ENCODE measurements at places on chromosomes 3 and 15.

DNA sequence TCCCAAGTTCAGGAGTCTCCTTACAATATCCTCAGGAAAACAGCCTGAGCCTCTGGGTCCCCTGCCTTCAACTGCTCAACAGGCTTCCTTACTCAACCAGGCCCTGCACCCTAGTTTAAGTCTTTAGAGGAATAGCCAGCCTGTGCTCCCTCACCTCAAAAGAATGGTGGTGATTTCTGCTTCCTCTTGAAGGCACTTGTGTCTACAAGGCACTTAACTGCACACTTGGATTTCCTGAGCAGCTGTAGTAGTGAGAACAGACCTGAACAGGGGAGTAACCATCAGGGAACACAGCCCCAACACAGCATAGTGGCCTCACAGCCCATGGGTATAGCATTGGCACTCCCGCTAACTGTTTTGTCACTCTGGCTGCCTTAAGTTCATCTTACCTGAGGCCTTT, 244.3 kb downstream of the MYRIP start:
- DNase-seq, result no peak

- peak; percentile 21 for DNase-seq
Observed at GRCh38 chr15:28114114-28114455, 15.0 kb upstream of the OCA2 start.

DNA sequence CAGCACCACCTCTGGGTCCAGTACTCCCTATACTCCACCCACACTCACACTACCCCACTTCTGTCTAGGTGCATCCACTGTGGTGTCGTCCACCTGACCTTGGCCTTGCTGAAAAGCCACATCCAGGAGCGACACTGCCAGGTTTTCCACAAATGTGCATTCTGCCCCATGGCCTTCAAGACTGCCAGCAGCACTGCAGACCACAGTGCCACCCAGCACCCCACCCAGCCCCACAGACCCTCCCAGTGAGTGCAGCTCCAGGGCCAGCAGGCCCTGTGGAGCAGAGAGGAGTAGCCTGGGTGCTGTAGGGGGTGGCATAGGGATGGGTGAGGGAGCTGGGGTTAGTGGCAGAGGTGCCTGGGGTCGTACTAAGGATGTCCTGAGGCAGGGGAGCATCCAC, 19.4 kb upstream of the ALPK3 start:
- DNase-seq, result no peak

DNA sequence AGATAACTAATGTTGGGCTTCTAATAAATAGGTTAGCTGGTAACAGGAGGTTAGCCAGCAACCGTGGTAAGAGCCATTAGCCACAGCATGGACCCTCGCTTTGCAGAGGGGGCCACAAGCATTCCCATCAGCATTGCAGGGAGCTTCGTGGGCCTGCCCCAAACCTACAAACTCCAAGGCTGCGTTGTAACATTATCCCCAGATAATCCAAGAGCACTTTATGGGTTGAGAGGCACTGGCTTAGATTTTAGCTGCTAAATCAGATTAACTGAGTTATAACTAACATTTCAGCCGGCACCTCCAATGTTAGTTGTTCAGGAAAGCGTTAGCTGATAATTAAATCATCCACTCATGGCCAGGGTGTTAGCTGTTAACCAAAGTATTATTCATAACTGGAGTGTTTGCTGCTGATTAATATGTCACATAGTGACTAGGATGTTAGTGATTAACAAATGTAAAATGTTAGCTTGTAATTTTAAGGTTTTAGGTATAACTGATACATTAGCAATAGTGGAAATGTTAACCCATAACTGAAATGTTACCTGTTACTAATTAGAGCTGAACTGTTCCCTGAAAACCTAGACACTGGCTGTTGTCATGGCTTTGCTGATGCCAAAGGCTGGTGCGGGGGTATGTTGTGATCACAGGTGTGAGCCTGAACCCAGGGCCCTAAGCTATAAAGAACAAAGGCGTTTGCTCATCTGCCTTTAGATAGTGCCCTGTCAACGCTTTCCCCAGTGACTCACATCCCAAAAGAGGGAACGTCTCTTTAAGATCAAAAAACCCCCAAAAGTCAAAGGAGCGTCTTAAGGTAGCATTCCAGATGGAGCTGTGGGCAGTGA, 56.2 kb downstream of the SLC6A6 start:
- no peak for DNase-seq

- peak; percentile 78 for DNase-seq
Observed at GRCh38 chr3:39108200-39108710, 775 bp downstream of the TTC21A start.

DNA sequence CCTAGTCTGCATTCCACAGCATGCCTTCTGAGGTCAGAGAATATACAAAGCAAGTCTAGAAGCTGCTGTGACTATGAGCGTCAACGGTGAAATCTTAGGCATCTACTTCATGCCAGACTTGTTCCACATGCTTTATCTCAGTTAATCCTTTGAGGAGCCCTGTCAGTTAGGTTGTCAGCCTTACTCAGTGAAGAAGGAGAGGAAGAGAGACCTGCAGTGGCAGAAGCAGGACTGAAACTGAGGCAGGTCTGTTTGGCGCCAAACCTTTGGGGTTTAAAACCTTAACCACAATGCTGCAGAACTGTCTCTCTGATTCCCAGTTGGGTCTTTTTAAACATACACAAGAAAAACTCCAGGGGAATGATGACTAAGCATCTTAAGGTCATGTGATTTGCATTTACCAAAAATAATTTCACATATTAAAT, 139.0 kb upstream of the LIPC start:
- no peak for DNase-seq

- no peak for DNase-seq
Observed at GRCh38 chr3:43223670-43224364, 62.5 kb upstream of the SNRK start.

DNA sequence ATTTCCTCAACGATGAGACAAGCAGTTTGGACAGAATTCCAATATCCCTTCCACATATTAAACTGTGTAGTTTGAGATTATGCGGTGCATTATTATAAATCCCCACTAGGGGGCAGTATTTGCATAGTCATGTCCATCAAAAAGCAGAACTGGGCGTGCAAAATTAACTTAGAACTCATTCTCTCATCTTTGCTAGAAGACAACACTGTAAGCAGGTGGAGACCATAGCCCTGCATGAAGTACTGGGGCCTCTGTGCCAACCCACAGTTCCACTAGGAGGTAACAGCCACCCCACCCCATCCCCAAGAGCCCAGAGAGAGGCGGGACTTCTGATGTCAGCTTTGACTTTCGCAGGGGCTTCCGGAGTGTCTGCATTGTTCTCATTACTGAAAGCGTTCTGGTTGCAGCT, 106.6 kb upstream of the TMC3 start:
- peak; percentile 12 for DNase-seq

- no peak for DNase-seq
Observed at GRCh38 chr3:62049033-62049432, 324.3 kb downstream of the FEZF2 start.

DNA sequence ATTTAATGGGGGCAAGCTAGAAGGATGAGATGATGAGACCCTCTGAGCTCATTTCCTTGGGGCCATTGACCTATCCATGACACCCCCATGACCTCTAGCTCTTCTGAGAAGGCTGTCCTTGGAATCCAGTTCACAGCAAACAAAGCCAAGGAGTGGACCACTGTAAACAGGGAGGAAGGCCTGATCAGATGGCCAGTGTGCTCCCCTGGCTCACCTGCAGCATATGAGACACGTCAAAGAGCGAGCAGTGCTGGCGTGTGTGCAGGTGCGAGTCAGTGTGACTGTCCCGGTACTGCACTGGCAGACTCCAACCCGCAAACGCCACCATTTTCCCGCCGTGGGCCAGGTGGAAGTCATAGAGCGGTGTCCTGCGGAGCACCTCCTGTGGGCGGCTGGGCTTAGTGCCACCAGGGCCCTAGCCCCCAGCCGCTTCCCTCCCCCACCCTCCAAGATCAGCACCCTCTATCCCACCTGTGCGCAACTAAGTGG, 339 bp downstream of the AMT start:
- DNase-seq, result no peak

- no peak for DNase-seq
Observed at GRCh38 chr15:100878648-100879047, 983 bp upstream of the ALDH1A3 start.

Data from GM13977 (cell line).